ENCODE measurements at places on chromosomes 2 and 18.

DNA sequence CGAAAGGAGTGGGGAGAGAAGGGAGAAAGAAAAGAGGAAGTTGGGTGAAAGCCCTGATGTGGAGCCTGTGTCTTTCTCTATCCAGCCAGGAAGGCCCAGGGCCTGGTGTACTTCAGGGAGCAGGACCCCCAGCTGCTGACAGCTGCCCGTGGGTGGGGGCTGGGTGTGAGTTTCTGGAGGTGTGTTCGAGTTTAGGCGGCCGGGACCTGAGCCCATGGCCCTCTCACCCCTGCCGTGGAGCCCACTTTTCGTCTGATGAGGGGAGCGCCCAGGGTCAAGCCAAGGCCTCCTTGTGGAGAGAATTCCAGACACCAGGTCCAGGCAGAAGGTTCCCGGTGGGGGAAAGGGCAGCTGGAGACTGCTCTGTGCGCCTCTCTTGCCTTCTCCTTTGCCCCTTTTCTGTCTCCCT is 2.2 kb downstream of the SIX3 start:
- no peak for DNase-seq

GRCh38 chr2:195863564-195863963 is 205.1 kb downstream of the DNAH7 start:
- DNase-seq: peak; percentile 59

GRCh38 chr2:23639406-23639982 is 254.5 kb downstream of the KLHL29 start:
- DNase-seq: no peak

GRCh38 chr2:217798743-217799562 is 203.8 kb downstream of the TNS1 start:
- peak; percentile 85 for DNase-seq

DNA sequence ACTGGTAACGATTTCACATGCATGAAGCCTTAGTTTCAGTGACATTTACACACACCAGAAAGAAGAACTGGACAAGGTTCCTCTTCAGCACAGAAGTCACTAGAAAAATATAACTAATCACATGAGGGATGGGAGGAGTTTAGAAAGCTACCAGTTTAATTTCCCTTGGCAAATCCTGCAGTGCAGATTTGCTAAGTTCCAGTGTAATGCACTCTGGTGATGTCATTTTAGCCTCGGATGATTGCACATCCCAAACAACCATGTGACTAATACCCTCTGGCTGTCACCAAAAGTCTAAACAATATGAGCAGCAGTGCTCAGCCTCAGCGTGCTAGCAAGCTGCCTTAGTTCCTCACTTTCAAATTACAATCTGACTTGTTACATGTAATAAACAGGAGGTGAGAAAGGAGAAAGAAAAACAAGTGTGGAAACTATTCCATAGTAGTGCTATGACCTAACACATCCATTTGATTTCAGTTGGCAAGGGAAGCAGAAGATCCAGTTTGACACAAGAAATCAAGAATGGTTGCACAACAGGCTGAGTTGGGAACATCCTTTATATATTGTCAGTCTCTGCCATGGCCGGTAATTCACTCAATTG is 35.3 kb upstream of the PPP1CB start:
- peak; percentile 100 for DNase-seq

- no peak for DNase-seq
Observed at GRCh38 chr2:45826460-45826859, 175.0 kb downstream of the PRKCE start.

- no peak for DNase-seq
Observed at GRCh38 chr2:165904432-165904831, 49.1 kb downstream of the TTC21B start.

DNA sequence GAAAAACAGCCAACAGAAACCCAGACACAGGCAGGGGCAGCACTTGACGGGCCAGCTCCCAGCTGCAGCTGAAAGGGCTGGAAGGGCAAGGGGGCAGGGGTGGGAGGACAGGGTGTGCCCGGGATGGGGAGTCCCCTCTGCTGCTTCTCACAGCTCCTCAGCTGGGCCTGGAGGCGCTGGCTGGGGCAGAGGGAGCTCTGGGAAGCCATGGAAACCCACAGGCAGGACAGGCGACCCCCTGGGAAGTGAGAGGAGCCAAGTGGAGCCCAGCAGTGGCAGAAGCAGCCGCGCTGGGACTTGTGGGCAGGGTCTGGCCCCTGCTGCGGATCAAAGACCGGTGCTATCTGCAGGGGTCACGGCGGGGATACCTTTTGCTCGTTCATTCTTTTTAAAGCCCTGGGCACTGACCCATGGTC is 20.7 kb downstream of the OTOF start:
- DNase-seq: no peak

DNA sequence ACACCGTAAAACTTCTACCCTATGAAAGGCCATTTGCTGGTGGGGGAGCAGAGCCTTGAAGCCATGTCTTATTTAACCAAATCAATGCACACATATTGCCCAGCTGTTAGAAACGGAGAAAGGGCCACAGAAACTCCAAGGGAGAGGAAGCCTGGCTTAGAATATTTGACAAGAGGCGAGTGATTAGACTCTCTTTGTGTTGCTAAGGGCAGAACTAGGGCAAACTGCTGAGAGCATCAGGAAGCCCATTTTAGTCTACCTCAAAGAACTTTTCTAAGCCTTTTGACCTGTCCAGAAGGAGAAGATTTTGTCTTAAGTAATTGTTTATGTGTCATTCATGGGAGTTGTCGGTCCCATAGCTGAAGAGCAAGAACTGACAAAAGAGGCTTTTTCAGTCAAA is 54.4 kb upstream of the CELF4 start:
- no peak for DNase-seq

DNA sequence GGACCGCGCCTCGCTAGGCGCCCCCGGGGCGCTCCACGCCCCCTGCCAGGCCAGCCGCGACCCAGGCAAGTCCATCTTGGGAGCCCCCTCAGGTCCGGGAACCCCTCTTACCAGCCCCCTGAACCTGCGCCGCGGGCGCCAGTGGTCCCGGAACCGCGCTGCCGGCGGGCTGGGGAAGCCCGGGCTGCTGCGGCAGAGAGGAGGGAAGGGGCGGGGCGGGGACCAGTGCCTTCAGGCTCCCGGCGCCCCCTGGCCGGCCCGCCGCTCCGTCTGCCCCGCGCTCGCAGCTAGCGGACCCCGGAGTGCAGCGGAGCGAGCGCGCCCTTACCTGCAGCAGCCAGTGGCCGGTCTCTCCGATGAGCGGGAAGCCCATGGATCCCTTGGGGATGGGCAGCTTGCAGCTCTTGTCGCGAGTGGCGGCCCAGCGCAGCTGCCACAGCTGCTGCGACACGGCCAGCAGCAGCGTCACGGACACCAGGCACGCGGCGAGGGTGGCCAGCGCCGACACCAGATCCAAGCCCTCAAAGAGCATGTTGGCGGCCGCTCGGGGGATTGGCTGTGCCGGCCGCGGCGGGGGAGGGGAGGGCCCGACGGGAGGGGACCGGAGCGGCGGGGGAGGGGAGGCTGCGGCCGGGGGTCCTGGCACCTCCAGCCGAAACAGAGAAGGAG is at the start of gene CYP26B1:
Gene CYP26B1, minus strand, starts transcription at position 560 of the 669 bp plus-strand sequence. Its CDS starts 28 bp downstream, at position 532.
- DNase-seq: no peak

- peak; percentile 74 for DNase-seq
Observed at GRCh38 chr18:48875942-48876511, 74.7 kb downstream of the SMAD7 start.

- DNase-seq: no peak
Observed at GRCh38 chr18:59725142-59725541, 27.9 kb upstream of the CCBE1 start.

DNA sequence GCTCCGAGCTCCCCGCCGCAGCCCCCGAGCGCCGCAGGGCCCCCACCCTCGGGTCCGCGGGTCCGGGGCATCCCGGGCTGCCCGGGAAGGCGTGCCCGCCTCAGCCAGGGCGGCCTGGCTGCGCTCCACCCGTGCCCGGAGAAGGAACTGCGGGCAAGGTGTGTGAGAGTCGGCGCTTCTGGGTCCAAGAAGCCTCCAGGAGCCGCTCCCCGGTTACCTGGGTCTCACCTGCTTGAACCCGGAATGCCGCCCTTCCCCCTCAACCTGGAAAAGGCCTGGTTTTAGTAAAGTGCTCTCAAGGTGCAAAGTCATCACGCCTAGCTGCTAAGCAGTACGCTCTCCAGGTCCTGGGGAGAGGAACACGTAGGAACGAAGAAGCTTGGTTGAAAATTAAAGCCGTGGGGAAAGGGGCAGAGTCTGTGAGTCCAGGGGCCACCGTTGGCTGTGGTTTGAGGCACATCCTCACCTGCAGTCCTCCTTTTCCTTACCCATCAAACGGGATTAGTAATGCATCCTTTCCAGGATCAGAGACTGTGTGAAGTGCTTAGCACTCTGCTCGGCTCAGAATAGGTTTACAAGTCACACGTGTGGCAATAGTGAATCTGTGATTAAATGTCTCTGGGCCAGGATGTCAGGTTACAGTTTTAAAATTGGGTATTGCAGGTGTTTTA is 1.2 kb downstream of the ASAP2 start:
- no peak for DNase-seq

DNA sequence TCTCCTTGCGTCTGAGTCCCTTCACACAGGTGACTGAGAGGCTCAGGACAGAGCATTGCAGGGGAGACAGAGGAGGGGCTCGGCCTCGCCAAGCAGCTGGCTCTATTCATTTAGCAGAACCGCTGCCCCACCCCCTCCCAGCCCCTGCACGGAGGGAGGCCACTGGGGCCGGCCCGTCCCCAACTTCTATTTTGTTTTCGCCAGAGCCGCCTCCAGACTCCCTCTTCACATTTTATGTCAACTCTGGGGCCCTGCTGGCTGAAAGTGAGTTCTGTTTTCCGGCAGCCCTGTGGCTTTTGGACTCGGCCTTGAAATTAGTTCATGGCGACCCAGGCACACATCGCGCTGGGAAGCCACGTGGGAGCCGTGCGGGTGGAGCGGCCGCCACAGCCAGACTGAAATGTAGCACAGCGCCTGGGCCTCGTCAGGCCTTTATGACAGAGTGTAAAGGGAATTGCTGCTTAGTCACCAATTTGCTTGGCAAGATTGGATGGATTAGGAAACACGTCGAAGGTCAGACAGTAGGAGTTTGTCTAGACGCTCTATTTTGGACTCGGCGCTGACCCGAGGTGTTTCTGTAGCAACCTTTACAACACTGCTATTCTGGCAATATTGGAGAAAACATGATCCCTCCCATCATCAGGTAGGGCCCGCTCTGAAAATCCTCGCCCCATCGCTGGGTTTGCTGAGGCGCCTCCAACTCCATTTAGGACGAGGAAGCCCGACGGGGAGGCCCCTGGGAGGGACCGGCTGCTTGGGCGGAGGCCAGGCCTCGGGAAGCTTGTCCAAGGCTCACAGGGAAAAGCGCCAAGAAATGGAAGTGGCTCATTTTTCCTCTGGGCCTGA is 90.7 kb upstream of the CTDP1 start:
- no peak for DNase-seq

- DNase-seq: peak; percentile 100
Observed at GRCh38 chr2:69914164-69914949, 552 bp upstream of the MXD1 start.

DNA sequence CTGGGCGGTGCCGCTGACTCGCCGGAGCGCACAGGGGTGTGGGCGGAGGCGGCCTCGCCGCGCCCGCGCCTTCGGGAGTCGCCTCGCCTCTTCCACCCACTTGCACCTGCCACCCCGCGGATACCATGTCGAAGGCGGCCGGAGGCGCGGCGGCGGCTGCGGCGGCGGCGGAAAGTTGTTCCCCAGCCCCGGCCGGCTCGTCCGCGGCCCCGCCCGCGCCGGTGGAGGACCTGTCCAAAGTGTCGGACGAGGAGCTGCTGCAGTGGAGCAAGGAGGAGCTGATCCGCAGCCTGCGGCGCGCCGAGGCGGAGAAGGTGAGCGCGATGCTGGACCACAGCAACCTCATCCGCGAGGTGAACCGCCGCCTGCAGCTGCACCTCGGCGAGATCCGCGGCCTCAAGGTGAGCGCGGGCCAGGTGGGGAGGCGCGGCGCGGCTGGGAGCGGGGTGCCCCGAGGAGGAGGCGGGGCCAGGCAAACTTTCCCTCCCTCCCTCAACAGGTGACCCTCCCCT is 766 bp downstream of the CCDC85A start:
- peak; percentile 3 for DNase-seq

- DNase-seq: no peak
Observed at GRCh38 chr2:57562495-57562894, 484.1 kb upstream of the VRK2 start.

- DNase-seq: no peak
Observed at GRCh38 chr2:121489911-121490583, 40.6 kb upstream of the RNU4ATAC start.

- DNase-seq: peak; percentile 46
Observed at GRCh38 chr18:42113529-42114191, 158.6 kb downstream of the PIK3C3 start.

GRCh38 chr2:9370746-9371145 is 52.6 kb downstream of the ITGB1BP1 start:
- no peak for DNase-seq

GRCh38 chr2:239965318-239965717 is 59.8 kb downstream of the NDUFA10 start:
- DNase-seq: no peak

DNA sequence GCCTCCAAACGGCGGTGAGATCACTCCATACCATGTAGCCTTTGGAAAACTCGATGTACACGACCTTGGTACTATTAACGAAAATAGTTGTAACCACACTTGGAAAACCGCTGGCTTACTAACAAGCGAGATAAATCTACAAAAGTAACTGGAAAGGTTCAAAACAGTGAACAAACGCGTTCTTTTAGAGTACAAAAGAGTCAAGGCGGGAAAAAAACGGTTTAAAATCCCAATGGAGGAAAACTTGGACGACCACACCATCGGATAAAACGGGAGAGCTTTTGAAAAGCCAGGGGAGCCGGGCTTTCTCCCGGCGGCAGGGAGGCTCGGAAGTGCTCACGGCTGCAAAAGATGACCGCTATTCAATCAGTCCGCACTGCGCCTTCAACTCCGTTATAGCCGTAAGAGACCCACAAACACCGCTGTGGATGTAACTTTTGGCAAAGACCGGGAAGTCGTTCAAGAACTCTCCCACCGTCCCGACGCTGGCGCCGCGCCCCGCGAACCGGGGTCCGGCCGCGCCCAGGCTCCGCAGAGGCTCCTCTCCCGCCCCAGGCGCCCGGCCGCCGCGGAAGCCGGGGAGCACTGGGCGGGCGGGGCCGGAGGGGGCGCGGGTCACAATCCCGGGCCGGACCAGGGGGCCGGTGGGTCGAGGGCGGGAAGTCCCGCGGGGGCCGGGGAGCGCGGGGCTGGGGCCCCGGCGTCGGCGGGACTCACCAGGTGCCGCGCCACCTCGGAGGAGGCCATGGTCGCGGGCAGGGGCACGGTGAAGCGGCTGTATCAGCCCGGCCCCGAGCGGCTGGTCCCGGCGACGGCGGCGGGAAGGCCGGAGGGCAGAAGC is 465 bp downstream of the SEPTIN10 start:
- peak; percentile 37 for DNase-seq
